ENCODE measurements at places on chromosomes 6 and 20.

DNA sequence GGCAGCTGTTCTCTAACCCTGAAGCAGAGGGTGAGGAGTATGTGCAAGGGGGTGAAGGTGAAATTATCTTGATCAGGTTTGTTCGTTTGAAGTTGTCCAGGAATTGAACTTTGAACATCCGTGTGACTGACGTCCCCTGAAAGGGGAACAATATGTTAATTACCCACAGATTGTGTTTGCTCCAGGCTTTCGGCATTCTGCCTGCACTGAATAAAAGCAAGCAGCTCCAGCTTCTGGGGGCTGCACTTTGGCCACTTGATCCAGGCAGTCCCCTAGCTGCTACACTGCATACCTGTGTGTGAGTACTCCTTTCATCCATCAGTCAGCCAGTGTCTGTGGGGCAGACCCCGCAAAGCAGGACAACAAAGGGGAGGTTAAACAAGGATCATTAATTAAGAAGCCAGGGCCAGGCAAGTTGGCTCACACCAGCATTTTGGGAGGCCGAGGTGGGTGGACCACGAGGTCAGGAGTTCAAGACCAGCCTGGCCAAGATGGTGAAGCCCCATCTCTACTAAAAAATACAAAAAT is 104.8 kb upstream of the BTN3A2 start:
- DNase-seq, result no peak

GRCh38 chr6:16690608-16691142 is 70.6 kb downstream of the ATXN1 start:
- DNase-seq, result no peak

DNA sequence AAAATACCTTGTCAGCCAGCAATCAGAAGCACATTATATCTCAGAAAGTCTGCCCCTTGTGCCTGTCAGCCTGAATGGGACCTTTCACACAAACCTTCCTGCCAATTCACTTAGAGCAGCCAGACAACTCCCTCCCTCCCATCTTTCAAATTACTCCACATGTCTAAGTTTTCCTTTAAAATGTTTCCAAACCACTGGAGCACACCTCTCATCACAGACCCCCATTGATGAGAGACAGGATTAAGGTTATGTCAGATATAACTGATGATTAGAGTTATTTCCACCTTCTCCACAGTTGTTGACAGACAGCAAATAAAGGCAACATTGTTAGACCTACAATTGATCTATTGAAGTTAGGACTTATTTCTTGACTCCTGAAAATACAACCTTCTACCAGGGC is 408.4 kb downstream of the PLCB1 start:
- no peak for DNase-seq

DNA sequence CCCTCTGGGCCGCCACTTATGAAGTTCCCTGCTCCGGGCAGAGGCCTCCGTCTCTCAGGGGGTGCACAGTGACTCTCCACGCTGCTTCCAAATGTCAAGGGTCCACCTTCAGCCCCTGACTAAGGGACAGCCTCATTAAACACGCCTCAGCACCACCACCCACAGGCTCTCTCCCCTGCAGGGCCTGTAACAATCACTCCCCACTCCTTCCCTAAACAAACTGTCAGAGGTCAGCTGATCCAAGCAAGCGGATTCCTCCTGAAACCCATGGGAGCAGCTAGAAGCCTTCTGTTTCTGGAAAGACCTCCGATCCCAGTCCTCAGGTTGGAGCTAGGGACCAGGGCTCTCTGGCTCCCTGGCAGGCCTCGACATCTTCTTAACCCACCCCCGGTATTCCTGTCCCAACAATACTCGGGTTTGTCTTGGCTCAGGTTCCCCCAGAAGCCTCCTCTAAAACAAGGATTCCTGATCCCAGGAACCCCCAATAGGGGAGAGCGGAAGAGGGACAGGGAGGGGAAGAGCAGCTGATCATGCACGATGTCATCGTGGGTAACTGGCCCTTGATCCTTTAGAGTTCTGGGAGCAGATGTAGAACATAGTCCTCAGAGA is 181.0 kb downstream of the ZNF217 start:
- no peak for DNase-seq

GRCh38 chr6:170052991-170053821 is 237.7 kb downstream of the DLL1 start:
- DNase-seq, result no peak

GRCh38 chr20:2624190-2624589 is 28.2 kb upstream of the NOP56 start:
- DNase-seq, result no peak

DNA sequence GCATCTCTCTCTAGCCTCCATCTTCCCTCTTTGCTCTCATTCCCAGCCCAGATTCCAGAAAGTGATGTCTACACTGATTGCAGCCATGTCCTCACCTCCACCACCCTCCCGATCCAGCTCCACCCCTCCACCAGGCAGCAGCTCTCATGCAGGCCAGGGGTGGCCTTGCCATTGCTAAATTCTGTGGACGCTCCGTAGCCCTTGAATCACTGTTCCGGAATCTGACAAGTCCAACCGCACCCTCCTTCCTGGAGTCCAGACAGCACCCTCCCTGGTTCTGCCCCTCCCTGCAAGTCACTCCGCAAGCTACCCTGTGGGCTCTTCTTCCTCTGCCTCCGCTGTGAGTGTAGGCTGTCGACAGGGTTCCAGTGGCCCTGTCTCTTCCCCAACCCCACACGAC is 26.2 kb downstream of the TNXB start:
- no peak for DNase-seq

- DNase-seq, result no peak
Measured at GRCh38 chr6:3727593-3728108, 23.9 kb downstream of the PXDC1 start.

DNA sequence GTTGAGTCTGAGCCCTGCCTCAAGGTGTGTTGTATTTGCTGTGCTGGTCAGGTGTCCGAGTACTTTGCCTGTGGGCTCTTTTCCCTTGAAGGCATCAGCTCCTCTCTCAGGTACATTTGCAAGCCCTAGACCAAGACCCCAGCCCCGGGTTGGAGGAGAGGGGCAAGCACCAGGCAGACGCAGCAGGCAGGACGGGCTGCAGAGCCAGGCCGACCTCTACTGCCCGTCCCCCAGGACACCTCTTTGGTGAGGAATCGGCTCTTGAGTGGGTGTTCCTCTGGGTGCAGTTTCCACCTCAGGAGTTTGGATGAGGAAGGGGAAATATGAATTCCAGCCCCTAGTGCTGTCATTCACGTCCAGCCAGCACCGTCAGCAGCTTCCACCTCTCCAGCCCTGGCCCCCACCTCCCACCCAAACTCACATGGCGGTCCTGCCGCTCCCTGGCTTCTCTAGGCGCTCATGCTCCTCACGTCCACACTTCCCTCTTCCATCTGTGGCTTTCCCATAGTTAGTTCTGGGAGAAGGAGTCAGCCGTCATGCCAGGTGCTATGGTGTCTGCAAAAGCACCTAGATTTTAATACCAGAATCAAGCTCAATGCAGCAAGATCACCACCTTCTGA is 183.9 kb downstream of the DLL1 start:
- no peak for DNase-seq

DNA sequence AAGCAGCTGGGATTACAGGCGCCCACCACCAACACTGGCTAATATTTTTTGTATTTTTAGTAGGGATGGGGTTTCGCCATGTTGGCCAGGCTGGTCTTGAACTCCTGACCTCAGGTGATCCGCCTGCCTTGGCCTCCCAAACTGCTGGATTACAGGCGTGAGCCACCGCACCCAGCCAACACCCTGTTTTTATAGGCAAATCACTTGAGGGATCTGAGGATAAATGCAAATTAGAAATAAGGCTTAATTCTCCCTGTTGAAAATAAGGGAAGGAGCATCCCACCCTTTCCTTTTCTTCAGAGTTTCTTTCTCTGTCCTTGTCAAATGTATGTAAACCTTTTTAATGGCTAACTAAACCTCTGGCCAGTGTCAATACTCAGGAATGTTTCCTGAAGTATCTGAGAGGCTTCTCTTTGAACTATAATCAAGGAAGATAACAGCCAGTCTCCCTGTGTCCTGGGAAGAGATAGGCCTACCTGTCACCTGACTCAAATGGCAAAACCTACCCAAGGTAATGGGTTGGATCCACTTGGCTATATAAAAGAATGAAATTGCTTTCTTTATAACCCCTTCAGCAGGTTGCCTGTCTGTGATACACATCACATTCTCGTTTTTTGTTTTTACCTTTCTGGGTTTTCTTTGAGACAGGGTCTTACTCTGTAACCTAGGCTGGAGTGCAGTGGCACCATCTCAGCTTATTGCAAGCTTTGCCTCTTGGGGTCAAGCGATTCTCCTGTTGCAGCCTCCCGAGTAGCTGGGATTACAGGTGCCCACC is 64.5 kb upstream of the TNFAIP3 start:
- DNase-seq, result no peak

DNA sequence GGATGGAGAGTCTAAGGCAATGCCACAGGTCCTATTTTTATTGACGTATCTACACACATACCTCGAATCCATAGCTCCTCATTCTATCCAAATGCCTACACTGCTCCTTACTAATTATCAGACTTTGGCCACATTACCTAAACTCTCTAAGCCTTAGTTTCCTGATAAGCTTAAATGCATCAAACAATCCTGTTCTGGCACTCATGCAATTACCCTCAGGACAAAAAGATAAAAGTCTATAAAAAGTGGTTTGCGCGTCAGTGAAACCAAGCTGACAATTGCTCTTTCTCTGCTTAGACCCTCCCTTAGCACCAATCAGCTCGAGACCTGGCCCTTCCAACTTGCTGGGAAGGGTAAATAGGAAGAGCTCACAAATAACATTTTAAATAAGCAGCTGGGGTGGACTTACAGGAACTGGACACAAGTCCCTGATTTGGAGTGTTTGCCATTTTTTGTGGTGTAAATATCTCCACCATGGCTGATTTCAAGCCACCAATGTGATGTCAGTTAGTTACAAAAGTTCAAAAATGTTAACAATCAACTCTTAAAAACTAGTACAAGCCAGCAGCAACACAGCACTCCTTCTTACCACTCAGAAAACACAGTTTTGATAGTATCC is 7.2 kb upstream of the PLEKHG1 start:
- DNase-seq, result no peak

- no peak for DNase-seq
Measured at GRCh38 chr6:79466207-79466834, 70.9 kb downstream of the LCA5 start.

- DNase-seq, result no peak
Measured at GRCh38 chr6:30238178-30238795, 25.1 kb upstream of the TRIM26 start.

DNA sequence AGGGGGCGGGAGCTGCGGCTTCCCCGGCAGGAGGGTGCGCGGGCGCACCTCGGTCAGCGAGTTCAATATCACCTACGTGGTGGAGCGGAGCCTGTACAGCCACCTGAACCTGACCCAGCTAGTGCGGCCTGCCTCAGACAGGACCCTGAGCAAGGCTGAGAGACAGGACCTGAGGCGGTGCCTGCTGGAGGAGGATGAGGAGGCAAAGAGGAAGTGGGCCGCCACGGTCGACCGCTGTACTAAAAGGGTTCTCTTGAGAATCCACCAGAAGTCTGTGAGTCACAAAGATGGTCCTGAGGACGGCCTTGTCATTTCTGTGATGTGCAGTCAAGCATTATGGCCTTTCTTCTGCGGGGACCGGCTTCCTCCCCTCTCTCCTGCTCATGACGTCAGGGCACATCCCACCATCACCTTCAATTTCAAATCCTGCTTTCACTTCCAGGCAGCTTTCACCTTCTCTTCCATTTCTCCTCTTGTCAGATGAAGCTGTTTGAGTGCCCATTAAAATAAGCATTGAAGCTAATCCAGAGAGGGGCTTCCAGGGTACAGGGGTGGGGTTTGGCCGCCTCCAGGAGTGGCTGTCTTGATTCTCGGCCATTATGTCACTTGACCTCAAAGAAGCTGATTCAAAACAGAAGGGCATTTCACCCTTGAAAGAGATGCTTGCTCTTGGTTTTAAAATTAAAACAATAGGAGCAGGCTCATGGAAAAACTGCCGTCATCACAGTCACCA is 177.6 kb downstream of the SASH1 start:
- no peak for DNase-seq

DNA sequence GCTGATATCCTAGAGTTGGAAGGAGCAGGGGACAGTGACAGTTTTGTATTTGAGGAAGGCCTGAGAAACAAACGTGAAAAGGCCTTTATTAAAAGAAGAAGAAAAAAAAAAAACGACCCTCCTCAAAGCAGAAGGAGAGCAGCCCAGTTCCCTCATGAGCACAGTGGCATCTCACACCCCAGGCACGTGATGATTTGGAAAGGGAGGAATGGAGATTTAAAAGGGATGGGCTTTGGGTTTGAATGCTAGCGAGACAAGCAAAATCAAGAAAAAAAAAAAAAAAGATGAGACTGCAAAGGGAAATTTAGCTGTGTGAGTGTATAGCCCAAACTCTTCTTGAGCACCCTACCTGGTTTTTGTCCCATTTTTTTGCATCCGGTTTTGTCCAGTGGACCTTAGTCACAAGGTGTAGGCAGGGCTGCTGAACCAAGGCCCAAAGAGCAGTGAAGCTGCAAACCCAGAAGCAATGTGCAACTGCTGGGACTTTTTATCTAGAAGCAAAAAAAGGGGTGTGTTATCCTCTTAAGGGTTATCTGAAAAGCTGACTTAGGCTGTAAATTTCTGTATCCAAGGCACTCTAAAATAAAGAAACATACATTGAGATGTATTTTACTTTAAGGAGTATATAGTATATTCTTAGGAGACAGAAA is 54.5 kb upstream of the RREB1 start:
- no peak for DNase-seq

DNA sequence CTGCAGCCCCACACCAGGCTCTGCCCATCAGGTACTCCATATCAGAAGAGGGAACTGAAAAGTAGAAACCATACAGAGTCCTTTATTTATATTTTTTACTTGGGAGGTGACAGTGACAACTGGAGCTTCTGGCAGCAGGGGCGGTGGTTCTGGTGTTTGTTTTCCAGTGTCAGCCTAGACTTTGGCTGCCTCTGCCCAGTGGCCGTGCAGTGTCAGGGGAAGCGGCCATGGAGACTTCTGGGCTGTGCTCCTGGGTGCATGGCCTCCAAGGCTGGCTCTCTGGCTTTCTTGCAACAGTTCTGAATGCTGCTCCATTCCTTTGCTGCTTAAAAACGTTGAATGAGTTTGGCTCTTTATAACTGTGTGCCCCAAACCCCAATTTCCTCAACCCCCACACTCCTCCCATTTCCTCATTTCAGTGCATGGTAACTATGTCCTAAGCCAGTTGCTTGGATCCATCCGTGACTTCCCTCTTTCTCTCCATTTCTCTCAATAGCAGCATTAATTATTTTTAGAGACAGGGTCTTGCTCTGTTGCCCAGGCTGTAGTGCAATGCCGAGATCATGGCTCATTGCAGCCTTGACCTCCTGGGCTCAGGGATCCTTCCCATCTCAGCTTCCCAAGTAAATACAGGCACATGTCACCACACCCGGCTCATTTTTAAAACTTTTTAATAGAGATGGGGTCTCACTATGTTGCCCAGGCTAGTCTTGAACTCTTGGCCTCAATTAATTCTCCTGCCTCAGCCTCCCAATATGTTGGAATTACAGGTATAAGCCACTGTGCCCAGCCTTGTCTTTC is 141.1 kb upstream of the SGK1 start:
- DNase-seq, result no peak

Data from activated CD8-positive, alpha-beta memory T cell treated with anti-CD3 and anti-CD28 coated beads for 48 hours (primary cell).